ENCODE measurements at places on chromosomes 5 and 9. TPM values are rescaled to one million over a fixed set of nuclear protein-coding genes. Genes with fewer than 3 reads are reported as not detected.

GRCh38 chr5:147520450-147520849 lies 10.6 kb upstream of the DPYSL3 start:
- no peak for DNase-seq

DNA sequence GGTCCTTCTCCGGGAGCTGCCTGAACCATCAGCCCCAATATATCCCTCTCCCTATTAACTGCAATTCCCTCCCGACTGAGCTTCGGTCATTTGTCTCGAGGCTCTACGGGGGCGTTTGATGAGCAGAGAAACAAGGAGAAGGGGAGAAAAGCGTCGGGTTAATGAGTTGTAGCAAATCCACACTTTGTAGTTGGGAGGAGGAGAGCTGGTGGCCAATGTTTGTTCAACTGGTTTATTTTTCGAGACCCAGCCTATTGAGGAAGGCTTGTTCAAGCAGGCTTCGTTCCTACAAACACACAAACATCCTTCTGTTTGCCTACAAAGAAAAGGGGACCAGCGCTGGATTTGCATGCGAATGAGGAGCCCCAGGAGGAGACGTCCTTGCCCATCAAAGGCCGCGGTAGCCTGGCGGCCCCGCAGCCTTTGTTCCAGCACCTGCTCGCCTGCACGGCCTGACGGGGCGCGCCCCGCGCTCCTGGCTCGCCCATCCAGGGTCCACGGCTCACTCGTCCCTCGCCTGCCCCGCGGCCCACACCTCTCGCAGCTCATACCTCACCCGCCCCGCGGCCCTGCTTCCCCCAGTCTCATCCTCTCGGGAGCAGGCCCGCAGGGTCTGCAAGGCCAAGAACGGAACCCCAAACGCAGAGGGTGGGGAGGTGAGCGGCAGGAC lies 4.6 kb downstream of the FOXD1 start:
- no peak for DNase-seq

DNA sequence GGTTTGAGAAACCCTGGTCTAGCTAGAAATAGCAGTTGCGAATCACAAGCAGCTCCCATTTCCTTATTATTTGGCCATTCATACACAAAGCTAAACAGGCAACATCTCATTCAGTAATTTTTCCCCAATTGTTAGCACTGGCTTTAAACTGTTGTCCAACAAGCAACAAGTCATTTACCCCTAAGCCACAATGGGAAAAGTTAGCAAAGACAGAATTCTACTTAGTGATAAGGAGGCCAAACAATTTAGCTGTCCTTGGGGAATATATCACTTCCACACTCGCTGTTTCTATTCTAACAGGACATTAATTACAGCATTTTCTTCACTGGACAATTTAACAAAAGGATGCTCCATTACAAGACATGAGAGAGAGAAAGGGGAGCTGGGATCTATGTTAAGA lies 2.8 kb downstream of the MYO10 start:
- DNase-seq: no peak

DNA sequence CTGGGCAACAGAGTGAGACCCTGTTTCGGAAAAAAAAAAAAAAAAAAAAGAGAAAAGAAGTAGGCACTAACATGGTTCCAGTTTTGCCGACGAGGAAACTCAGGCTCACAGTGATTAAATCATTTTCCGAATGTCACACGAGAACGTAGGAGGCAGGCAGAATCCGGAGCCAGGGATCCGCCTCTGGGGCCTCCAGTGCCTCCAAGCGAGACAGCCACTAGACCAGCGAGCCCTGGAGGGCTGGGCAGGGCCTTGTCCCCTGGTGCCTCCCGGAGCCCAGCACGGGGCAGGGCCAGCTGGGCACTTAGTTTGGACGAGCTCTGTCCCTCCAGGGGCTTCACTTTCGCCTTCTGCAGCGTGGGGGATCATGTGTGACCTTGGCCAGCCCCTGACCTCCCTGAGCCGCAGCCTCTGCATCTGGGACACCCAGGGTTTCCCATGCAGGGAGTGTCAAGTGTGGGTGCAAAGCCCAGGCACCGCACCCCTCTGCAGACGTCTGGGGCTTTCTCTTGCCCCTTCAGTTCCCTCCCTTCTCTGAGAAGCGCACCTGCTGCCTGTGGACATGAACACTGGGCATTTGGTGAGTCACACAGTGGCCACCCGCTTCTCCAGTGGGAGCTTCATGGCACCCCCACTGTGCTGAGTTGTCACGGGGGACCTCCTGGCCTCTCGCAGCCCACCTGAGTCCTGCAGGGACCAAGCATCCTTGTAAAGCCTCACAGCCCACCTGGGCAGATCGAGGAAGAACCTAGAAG lies 80.3 kb downstream of the RXRA start:
- no peak for DNase-seq

GRCh38 chr9:98805506-98806272 lies 1.8 kb upstream of the GALNT12 start:
- DNase-seq: no peak

- DNase-seq: no peak
These were observed 82.6 kb upstream of the ANKH start for GRCh38 chr5:14954216-14954615.

GRCh38 chr9:27383524-27383923 lies 86.6 kb upstream of the EQTN start:
- no peak for DNase-seq

DNA sequence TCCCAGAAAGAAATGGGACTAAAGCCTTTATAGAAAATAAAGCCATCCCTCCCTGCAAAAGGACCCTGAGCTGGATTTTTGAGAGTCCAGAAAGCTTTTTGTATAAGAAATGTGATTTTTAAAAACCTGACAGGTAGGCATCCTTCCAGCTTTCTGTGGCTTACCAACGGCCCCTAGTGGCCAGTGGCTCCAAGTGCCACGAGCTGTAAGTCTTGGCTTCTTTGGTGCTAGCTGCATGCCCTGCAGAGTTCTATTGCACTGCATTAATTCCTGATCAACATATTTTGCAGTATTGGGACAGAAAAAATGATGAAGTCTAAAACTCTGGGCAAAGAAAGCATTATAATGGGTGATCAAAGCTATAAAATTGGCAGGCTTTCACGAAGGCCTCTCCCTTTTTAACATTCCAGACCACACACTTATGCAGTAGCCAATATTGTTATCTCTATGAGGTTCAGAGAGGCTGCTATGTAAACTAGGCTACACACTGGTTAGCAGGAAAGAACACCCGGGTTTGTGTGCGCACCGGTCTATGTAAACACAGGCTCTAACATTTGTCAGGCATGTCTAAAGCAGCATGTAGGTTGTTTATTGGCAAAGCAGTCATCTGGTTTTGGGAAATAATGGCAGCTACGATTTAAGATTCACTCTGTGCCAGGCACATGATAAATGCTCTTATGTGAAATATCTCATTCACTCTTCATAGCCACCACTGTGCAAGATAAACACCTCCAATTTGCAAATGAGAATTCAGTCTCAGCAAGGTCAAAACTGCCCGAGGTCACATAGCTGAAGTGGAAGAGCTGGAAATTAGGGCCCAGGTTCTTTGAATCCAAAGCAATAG lies 55.2 kb downstream of the NMUR2 start:
- no peak for DNase-seq

- DNase-seq: no peak
These were observed 70.7 kb upstream of the TAF1L start for GRCh38 chr9:32706004-32706724.

- DNase-seq: no peak
These were observed 312.1 kb downstream of the TMEM232 start for GRCh38 chr5:110414360-110414759.

DNA sequence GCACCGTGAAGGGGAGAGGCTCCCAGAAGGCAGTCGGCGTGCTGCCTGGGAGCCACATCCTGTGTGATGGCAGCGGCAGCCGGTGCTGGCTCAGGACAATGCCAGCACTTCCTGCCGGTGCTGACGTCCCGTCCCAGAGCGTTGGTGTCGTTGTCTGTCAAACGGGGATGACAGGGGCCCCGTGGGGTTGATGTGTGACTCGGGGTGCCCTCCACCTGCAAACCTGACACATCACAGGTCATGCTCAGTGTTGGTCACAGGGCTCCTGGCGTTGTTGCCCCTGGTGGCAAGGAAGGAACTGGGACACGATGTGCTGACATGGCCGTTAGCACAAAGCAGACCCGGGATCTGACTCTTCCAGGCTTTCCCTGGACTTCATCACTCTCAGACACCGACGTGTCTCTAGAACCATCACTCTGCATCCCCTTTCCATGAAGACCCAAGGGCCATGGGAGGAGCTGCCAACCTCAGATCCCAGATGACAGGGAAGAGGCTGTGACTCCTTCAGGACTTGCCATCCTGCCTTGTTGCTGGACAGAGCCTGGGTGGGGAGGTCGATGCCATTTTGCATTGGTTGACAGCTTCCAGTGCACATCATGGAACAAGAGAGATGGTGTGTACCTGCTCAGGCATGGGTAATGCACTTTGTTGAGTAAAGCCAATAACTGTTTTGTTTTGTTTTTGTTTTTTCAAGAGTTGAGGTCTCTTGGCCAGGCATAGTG lies 21.5 kb downstream of the PLPP7 start:
- no peak for DNase-seq

GRCh38 chr9:114691046-114691955 lies 9.3 kb upstream of the TEX48 start:
- DNase-seq: no peak

DNA sequence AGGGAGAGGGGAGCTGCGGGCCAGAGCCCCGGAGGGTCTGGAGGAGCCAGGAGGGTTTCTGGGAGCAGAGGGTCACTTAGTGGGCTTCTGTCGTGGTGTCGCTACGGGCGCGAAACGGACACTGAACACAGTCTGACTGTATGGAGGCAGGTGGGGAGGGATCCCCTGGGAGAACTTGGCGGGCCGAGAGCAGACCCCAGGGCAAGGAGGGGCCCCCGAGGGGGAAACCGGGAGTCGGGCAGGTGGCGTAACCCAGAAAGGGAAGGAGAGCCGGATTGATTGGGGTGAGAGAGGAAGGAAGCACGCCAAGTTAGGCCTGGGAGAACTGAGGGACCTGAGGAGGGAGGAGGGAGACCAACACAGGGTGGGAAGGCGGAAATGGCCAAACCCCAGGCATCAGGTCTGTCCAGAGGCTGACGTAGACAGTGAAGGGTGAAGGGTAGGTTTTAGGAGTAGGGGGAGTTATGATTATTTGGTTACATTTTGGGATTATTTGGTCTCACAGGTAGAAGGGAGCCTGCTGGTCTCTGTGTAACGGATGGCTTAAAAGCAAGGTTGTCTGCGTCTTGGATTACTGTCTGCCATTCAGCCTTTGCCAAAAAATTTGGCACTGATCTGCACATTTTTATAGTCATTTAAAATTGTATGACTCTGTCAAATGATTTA lies 3.3 kb upstream of the MSMP start:
- DNase-seq: no peak

- no peak for DNase-seq
These were observed 17.2 kb downstream of the SPTLC1 start for GRCh38 chr9:92097997-92098482.

- DNase-seq: peak; percentile 68
These were observed 28.1 kb upstream of the OBP2B start for GRCh38 chr9:133237035-133237731.

GRCh38 chr9:77013206-77013931 lies 6.1 kb upstream of the FOXB2 start:
- DNase-seq: no peak

GRCh38 chr5:158807-159447 lies 32.4 kb upstream of the LRRC14B start:
- DNase-seq: peak; percentile 64

- no peak for DNase-seq
These were observed 1.3 kb upstream of the ZNF462 start for GRCh38 chr9:106861640-106862109.

DNA sequence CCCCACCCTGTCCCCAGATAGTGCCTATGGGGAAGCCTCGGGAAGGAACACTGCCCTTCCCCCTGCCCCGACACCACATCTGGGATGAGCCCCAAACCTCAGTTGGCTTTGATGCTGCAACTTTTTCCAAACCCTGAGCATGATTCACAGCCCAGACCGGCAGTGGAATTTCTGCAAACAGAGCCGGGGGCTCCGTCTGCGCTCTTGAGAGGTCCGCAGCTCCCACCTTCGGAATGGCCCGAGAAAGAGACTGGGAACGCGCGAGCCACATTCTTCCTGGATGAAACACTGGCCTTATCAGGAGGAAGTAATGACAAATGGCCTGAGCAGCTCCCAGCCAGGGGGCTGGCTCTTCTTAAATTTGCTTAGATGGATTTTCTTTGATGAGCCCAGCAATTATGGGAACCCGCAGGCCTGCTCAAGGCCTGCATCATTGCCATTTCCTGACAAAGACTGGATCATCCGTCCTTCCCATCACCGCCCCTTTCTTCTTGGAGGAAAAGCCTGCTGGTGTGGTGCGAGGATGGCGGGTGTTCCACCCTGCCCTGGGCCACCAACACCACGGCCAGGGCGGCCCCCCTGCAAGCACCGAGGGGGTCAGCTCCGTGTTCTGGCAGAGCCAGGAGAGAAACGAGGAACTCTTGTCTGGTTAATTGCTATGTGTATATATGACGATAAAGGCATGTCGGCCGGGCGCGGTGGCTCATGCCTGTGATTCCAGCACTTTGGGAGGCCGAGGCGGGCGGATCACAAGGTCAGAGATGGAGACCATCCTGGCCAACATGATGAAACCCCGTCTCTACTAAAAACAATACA lies 38.8 kb upstream of the COL5A1 start:
- peak; percentile 84 for DNase-seq

DNA sequence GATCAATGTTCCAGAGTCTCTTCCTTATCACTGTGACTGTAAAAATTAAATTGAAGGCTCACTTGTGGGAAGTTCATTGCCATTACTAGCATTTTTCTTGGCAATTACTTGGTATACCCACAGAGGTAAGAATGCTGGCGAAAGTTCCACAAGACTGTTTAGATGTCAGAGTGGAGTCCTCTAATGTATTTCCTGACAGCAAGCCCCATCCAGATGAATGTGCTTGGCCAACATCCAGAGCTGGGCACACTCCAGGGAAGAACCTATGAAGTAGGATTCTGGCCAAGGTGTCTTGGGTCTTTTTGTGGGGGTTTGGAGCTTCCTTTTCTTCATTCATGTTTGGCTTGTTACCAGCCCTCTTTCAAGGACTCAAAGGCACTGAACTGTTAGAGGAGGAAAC lies 473.6 kb downstream of the DMAC1 start:
- DNase-seq: no peak

GRCh38 chr5:116942622-116943021 lies 368.0 kb upstream of the SEMA6A start:
- DNase-seq: no peak

GRCh38 chr5:34869256-34869655 lies 30.3 kb downstream of the TTC23L start:
- DNase-seq: no peak

GRCh38 chr5:104751969-104752368 lies 1189.4 kb upstream of the NUDT12 start:
- DNase-seq: no peak

The PCDHA9 gene
- 0.22 TPM for total RNA-seq

The TMC1 gene
- 0.48 TPM for total RNA-seq

The SV2C gene
- total RNA-seq: not detected

The SPATA9 gene
- total RNA-seq: 3.5 TPM

The HTR1A gene
- not detected for total RNA-seq

The PHYHD1 gene
- 13.6 TPM for total RNA-seq

The CCL27 gene
- not detected for total RNA-seq

The RANBP6 gene
- 12.1 TPM for total RNA-seq

The GDNF gene
- 0.13 TPM for total RNA-seq

The LEAP2 gene
- total RNA-seq: 1.2 TPM

The DPYSL3 gene
- total RNA-seq: 52.4 TPM

The SLC6A3 gene
- not detected for total RNA-seq

The ISCA1 gene
- 45.2 TPM for total RNA-seq

The ADCY2 gene
- 1.2 TPM for total RNA-seq

Measured in mesenteric fat pad (tissue), 1 donor.